ENCODE measurements at places on chromosomes 1 and 21.

GRCh38 chr21:33367309-33367973 is 35.8 kb upstream of the IFNGR2 start:
- DNase-seq: no peak

- DNase-seq: peak; percentile 32
Measured at GRCh38 chr1:245380790-245381535, 226.2 kb downstream of the KIF26B start.

GRCh38 chr1:25685938-25686665 is 69.5 kb downstream of the MAN1C1 start:
- DNase-seq: no peak

- peak; percentile 36 for DNase-seq
Measured at GRCh38 chr21:27548486-27548885, 581.6 kb upstream of the ADAMTS5 start.

- DNase-seq: no peak
Measured at GRCh38 chr1:2350501-2350900, 40.9 kb downstream of the MORN1 start.

DNA sequence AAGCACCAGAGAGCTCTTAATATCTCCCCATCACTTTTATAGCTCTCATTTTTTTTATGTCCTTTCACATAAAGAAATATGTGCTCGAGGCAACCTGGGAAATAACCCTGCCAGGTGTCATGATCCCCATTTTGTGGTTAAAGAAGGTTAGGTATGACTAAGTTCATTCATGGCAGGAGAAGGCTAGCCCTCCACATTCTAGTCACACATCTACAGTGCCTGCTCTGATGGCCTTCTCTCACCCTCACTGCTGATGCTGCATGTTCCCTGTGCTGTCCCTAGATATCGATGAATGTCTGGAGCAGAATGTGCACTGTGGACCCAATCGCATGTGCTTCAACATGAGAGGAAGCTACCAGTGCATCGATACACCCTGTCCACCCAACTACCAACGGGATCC is 187.5 kb downstream of the TPR start:
- no peak for DNase-seq

DNA sequence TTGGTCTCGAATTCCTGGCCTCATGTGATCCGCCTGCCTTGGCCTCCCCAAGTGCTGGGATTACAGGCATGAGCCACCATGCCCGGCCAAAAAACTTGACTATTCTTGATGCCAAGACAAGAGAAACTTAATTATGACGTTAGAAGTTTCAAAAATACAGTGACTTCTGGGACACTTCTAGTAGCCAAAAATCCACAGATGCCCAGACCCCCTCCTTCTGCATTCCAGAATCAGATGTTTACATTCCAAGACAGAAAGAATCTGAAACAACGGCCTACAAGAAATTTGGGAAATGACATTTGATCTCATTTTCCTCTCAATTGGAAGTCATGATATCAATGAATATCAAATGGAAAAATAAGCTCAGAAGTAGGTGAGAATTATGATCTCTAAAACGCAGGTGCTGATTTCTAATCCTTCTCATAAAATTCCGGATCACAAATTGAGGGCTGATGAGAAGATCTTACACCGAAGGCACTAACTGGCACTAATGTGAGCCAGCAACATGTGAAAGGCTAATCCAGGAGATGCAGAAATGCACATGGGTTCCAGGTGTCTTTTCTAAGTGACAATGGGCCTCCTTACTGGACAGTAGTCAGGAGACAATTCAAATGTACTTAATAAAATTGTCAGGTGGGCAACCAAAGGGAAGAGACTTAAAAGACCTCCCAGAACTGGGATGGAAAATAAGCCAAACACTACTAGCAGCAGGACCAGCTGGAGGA is 5.5 kb downstream of the RAB29 start:
- DNase-seq: no peak

DNA sequence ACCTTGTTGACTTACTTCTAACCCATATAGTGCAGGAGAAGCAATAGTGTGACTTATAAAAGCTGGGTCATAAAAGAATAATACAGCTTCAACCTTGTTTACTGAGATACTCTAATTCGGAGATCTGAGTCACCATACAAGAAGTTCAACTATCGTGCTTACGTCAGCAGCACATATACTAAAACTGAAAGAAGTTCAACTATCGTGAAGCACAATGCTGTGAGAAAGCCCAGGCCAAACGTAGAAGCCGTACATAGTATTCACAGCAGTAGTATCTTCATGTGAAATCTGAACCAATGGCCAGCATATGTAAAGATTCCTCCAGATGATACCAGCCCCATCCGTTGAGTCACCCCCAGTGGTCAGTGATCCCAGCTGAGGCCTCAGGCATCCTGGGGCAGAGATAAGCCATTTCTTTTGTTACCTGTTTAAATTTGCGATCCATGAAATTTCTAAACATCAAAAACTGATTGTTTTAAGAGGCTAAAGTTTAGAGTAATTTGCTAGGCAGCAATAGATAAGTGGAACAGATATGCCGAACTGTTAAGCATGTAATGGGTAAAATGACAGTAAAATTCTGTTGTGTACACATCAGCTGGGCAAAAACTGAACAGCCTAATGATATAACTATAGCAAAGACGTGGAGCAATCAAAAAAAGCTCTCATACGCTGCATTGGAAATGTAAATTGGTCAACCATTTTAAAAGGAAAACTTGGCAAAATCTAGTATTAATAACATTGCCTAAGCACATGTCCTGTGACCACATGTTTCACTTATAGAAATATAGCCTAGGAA is 53.9 kb upstream of the SAMD13 start:
- DNase-seq: no peak

DNA sequence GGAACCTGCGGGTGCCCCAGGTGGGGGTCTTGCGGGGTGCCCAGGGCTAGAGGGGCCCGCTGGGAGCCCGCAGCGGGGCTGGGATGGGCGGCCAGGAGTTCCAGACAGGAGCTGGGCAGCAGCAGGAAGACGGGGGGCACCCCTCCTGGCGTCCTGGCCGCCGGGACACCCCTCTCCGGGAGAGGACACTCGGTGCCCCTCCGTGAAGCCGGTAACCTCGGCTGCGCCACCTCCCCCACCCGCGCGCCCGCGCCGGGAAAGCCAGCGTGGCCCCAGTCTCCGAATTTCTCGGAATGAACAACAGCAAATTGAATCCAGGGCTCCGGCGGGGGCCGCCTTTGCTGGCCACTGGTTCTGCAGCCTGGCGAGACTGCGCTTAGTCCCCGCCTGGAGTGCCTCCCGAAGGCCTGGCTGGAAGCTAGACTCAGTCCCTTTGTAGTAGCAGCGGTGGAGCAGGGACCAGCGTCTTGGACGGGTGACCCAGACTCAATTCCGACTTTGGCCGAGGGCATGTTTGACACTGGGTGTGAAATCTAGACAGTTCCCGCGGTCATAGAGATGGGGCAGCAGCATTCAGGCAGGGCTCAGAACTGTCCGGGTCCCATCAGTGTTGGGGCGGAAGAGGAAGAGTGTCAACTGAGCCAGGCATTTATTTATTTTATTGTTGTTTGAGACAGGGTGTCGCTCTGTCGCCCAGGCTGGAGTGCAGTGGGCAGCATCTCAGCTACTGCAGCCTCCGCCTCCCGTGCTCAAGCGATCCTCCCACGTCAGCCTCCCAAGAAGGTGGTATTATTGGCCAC is 773 bp downstream of the IFNGR2 start:
- peak; percentile 30 for DNase-seq

DNA sequence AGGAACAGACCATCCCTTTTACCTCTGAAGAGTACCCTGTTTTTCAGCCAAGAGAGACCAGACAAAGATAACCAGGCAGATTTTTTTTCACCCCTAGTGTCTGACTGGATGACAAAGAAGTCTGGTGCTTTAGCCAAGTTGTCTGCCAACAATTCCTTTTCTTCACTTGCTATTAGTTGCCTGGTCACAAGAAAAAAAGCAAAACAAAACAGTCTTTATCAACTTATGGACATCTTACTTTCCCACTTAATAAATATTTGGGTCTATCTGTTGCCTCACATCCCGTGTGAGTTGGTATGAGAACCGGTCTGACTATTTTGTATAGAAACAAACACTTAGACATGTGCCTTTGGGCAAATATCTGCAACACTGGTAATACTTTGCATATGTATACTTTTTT is 662.9 kb downstream of the PLPP3 start:
- DNase-seq: no peak

DNA sequence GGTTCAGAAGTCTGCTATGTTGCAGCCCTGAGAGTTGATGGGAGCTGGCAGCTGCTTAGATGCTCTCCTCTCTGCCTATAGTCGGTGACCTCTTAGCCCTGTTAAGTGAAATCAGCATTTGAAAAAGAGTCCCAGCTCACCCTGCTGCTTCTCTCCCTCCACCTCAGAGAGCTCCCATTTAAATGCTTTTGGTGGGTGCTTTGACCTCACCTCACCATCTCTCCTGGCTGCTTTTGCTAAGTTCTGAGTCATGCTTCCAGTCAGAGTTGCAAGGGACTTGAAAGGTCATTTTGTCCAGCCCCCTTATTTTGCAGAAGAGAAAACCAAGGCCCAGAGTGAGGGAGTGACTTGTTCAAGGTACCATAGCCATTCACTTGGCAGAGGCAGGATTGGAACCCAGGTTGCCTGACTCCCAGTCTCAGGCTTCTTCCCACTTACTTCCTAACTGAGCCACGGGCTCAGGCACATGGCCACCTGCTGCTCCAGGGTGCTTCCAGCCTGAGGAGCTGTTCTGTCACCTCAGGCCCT is 3.3 kb downstream of the MAPKAPK2 start:
- DNase-seq: no peak

DNA sequence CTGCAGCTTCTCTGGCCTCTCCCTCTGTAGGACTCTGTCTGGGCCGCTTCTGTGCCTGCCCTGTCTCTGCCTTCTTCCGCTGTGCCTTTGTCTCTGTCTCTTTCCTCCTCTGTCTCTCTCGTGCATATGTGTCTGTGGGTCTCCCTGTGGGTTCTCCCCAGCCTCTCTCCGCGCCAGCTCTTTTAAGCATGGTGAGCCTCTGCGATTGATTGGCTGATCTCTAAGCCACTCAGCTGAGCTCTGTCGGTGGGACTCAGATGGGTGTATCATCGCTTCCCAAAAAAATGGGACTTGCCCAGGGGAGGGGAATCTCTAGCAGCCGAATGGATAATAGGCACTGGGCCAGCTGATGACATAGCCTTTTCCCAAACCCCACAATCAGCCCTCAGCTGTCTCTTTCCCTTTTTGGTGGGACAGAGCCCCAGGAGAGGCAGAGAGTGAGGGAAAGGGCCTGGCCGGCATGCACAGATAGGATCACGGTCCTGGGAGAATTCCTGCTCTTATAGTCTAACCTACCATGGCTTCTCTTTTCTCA is at the start of gene ADAMTS4:
Gene ADAMTS4 (minus strand): TSS at position 158 of the 535 bp plus-strand sequence. CDS start 427 bp downstream, outside the sequence.
- DNase-seq: peak; percentile 96

DNA sequence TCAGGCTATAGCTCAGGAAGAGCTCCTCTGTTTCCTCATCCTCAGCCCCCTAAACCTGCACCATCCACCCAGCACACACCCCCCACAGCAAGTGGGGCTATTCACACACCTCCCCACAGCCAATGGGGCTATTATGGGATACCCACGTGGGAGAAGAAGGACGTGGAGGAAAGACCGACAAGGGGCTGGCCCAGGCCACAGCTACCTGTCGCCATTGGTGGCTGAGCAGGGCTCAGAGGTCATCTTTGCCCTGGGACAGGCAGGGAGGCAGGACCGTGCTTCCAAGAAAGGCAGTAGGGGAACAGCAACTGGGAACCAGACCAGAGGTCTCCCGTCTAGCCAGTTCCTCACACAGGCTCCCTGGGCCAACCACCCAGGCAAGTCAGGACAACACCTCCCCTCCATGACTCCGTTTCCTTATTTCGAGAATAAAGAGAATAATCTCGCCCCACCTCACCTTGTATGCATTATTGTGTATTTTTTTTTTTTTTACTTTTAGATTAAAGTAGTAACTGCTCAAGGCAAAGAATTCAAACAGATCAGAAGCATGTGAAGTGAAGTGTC is 92.3 kb upstream of the TARDBP start:
- no peak for DNase-seq
